ENCODE measurements at places on chromosomes 6 and 20.

GRCh38 chr6:81475646-81476045 lies 276.8 kb downstream of the TENT5A start:
- no peak for DNase-seq

- no peak for DNase-seq
Measured at GRCh38 chr6:16251706-16252105, 13.3 kb downstream of the GMPR start.

DNA sequence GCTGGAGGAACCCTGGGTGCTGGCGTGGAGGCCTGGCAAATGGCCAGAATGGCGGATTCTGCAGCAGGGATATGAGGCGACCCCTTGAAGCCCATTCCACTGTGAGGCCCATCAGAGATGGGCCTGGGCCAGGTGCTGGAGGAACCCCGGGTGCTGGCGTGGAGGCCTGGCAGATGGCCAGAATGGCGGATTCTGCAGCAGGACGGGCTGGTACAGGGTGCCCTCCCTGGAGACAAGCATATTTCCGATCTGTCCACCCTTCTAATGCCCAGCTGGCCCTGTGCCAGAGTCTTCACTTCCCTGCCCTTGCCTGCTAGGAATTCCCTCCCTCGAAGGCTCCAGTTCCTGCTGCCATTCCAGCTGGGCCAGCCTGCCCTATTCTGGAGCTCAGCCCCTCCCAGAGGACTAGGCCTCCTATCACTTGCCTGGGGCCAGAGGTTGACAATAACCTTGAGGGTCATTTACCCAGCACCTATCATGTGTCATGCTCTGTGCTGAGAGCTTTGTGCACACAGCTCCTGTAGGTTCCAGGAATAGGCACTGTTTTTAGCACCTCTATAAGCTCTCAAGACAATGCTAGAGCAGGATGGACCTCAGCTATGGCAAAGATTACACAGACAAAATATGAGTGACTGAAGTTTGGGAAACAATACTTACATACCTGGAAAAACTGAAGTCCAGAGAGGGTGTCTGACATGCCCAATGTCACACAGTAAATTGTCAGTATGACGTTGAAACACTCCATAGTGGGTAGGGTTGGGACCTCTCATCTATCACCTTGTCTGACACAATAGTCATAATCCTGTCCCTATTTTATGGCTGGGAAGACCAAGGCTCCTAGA lies 21.4 kb downstream of the SUN5 start:
- no peak for DNase-seq

DNA sequence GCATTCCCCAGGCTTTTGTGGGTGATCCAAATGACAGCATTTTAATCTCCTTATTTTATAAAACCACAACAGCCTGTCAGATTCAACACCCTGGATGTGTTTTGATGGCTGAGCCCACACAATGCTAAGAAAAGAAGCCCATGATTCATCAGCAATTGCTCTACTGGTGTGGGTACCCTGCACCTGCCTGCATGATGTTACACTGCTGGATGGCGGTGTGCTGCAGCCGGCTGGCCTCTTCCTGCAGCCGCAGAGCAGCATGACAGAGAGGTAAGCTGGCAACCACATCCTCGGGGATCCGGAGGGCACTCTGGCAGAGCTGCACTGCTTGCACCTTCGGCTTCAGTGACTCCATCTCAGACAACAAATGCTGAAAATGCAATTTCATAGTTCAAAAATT lies 327.5 kb downstream of the SYNE1 start:
- peak; percentile 42 for DNase-seq

- no peak for DNase-seq
Measured at GRCh38 chr6:135583256-135583761, 85.8 kb upstream of the AHI1 start.

GRCh38 chr20:46302106-46302505 lies 6.2 kb downstream of the CDH22 start:
- no peak for DNase-seq

DNA sequence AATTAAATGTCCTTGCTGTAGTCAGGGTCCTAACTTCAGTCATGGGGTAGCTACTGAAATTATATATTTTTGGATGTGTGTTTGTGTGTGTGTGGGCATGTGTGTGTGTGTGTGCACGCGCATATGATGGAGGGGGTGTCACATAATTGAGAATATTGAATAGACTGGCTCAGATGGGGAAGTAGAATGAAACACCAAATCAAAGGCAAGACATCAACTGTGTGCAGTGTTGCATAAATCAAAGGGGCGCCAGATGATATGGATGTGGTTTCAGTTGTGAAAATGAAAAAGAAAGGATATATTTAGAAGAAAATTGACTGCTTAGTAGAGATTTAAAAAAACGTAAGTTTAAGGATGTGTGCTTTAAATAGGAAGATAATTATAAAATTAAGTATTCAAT lies 144.2 kb upstream of the CEP162 start:
- DNase-seq: no peak
